Fibroblast of gingiva (primary cell): ENCODE measurements at places on chromosomes 7 and 10.
A peak's percentile ranks its signal among the peaks of the same experiment; 100 is the strongest.

GRCh38 chr7:133529861-133530260, 277.0 kb downstream of the EXOC4 start:
- no peak for DNase-seq

DNA sequence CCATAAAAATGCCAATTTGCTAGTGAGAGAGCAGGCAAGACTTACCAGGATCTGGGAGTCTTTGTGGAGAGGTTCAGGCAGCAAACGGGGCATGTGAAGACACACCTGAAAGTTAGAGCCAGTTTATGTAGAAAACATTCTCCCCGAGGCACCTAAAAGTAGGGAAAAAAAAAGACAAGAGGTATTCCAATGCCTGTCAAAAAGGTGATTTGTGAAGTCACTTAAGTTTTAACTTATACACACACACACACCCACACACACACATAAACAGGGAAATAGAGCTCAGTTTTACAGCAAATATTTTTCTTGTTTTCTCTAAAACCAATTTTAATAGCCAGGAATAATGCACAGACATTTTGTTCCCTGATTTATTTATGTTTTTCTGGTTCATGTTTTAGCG, at the start of gene LAMB4:
TSS of gene LAMB4 (minus strand) at position 101 of the 400 bp plus-strand sequence. CDS start 7,197 bp downstream, outside the sequence.
- no peak for DNase-seq

DNA sequence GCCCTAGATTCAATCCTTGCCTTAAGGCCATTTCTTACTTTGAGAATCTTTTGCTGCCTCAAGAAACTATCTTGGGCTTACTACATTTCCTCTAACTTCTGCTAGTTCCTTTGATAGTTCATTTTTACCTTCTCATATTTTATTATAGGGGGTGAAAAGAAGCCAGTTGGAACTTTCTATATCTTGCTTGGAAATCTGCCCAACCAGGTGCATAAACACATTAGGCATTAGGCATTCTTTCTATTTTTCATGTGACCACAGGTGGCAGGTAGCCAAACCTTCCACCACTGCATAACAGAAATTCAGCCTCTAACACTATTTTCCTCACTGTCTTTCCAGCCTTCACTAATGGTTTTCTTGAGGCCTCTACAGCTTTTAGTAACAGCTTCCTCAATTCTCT, 300.0 kb upstream of the SP8 start:
- no peak for DNase-seq

DNA sequence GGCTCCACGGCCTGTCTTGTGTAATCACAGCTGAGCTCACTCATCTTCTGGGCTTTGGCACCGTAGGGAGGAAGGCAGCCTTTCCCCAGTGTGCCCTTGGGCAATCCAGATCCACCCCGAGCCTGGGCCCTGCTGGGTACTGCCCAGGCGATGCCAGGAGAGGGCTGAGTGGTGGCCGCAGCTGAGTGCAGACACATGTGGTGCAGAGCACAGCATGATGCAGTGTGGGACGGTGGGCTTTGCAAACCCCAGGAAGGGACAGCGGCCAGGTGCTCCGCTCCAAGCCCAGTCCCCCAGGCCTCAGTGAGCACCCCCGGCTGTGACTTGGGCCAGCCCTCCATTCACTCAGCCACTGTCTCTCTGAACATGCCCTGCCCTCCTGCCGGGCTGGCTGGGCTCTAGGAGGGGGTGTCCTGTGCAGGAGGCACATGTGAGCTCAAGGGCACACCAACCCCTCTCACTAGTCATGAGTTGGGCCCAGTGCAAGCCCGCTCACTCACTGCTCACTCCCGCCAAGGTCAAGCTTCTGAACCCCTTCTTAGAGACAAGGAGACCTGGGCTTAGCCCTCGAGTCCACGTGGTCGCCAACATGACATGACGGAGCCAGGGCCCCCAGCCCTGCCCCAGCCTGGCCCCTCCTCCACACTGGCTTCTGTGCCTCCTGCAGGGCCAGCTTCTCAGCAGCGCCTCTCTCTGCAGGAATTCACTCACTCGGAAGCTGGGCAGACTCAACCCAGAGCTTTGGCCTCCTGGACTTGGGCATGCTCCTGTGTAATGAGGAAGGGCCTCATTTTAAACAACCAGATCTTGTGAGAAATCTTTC, 77.5 kb upstream of the INSIG1 start:
- DNase-seq = peak; percentile 78

DNA sequence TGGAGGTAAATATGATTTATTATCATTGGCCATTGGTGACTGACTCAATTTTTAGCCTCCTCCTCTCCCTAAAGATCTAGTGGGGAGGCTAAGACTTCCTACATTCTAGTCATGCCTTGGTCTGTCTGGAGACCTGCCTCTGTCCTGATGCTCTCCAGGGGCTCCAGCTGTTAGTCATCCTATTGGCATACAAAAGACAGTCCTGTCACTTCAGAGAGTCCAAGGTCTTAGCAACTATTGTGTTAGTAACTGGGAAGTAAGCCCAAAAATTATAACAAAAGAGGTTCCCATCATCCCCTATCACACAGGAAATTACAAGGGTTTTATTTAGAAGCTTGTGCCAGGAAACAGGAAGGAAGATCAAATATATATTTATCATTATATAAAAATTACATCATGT, 400.6 kb upstream of the VSTM2A start:
- no peak for DNase-seq

- DNase-seq = no peak
Measured at GRCh38 chr10:43135656-43136055, 2.6 kb upstream of the CSGALNACT2 start.
